ENCODE measurements at places on chromosomes 1 and 21.

- DNase-seq, result no peak
Observed at GRCh38 chr1:1300352-1300739, 7.4 kb downstream of the ACAP3 start.

GRCh38 chr1:22576150-22576544 is 12.9 kb downstream of the EPHA8 start:
- no peak for DNase-seq

- DNase-seq, result no peak
Observed at GRCh38 chr1:218498056-218498938, 153.2 kb downstream of the TGFB2 start.

DNA sequence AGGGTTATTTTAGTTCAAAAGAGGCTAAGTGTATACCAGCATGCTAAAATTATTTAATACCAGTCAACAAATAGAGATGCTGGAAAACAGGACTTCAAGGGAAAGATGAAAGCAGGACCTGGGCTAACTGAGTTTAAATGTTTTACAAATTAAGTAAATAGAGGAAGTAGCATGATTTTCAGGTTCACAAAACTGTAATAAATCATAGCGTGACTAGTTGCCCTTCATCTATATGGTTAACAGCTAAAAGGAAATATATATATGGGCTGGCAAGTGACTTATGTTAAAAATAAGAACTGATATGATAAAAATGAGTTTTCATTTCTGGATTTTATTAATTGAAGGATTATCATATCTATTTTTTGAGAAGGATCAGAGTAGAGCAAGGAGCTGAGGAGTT is 25.6 kb downstream of the DPYD start:
- DNase-seq, result no peak

GRCh38 chr1:3482378-3482849 is 27.9 kb downstream of the ARHGEF16 start:
- no peak for DNase-seq

- DNase-seq, result no peak
Observed at GRCh38 chr1:23909412-23909811, 3.8 kb downstream of the CNR2 start.

GRCh38 chr1:94248956-94249688 is 11.7 kb upstream of the ARHGAP29 start:
- DNase-seq, result no peak

GRCh38 chr1:169486281-169487051 is 722 bp upstream of the SLC19A2 start:
- no peak for DNase-seq

GRCh38 chr1:33272509-33272908 is 16.2 kb downstream of the ZNF362 start:
- DNase-seq, result no peak

- DNase-seq, result peak; percentile 60
Observed at GRCh38 chr1:2786329-2787162, 14.9 kb downstream of the TTC34 start.

GRCh38 chr1:20719871-20720620 is 2.2 kb upstream of the KIF17 start:
- DNase-seq, result no peak

- no peak for DNase-seq
Observed at GRCh38 chr1:113809670-113810602, 2.3 kb downstream of the RSBN1 start.

DNA sequence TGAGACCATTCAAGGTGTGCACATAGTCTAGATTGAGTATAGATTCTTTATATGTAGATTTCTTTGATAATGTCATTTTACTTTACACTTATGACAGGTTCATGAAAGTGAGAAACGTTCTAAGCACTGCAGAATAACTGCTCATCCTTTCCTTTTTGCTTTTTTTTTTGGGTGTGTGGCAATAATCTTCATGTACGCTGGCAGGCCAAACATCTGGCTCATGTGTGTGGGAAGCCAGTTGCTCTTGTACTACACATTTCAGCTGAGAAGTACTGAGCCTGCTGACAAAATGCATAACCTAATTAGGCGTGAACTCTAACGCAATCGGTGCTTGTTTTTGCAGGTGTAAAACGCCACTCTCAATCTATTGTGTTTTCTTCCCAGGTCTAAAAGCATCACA is 350.8 kb upstream of the KAZN start:
- DNase-seq, result no peak

Data from hematopoietic multipotent progenitor cell treated with erythropoietin and hydrocortisone succinate and interleukin-3 and kit ligand, for 15 days (in vitro differentiated cells).